Glutamatergic neuron (in vitro differentiated cells): ENCODE measurements at places on chromosomes 3 and 15. TPM values are rescaled to one million over a fixed set of nuclear protein-coding genes. Genes with fewer than 3 reads are reported as not detected.

DNA sequence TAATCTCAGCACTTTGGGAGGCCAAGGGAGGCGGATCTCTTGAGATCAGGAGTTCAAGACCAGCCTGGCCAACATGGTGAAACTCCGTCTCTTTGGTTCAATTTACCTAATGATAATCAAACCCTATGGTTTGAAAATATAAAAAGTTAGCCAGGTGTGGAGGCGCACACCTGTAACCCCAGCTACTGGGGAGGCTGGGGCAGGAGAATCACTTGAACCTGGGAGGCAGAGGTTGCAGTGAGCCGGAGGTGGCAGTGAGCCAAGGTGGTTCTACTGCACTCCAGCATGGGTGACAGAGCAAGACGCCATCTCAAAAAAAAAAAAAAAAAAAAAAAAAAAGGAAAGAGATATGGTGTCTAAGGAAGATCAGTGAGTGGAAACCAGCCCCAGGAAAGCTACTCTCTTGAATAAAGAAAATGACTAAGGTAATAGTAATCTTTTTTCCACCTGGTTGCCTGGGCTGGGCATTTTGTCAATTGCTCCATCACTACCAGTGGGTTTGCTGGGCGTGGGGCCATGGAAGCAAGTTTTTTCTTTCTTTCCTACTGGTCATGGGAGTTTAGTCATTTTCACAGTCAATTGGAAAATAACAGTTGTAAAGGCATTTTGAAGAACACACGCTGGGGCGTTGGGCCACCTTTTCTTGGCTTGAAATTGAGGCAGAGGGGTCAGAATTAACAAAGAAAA lies 387.6 kb upstream of the RGMA start:
- DNase-seq: no peak

CLDN18 gene
- total RNA-seq: not detected

- DNase-seq: no peak
Measured at GRCh38 chr3:20739814-20740213, 553.8 kb upstream of the SGO1 start.

GRCh38 chr3:196272826-196273225 lies 14.7 kb downstream of the PCYT1A start:
- no peak for DNase-seq

HYAL1 gene
- 0.96 TPM for total RNA-seq

DNA sequence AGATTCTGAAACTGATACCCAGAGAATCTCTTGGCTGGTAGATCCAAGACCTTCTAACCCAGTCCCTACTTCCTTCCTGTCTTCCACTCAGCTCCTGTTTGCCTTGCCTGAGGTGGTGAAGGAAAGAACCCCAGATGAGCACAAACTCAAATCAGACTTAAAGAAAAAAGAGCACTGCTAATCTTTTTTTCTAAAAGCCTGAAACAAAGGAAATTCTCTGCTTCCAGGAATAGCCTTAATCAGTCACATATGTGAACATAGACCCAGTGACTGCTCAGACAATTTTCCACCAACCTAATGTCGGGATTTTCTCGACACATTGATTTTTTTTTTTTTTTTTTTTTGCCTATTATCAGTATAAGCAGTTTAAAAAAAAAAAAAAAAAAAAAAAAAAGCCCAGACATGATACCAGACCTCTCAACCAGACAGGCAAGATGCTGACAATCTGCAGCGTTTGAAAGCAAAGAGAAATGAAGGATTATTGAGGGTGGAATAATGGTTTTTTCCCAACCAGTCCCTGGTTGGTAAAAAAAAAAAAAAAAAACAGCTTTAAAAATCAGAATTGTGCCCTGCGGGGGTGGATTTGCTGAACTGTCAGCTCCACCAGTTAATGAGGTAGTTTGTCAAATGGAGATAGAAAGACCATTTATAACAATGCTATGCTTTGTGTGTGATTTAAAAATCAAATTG lies 256.8 kb upstream of the RARB start:
- peak; percentile 17 for DNase-seq

DNA sequence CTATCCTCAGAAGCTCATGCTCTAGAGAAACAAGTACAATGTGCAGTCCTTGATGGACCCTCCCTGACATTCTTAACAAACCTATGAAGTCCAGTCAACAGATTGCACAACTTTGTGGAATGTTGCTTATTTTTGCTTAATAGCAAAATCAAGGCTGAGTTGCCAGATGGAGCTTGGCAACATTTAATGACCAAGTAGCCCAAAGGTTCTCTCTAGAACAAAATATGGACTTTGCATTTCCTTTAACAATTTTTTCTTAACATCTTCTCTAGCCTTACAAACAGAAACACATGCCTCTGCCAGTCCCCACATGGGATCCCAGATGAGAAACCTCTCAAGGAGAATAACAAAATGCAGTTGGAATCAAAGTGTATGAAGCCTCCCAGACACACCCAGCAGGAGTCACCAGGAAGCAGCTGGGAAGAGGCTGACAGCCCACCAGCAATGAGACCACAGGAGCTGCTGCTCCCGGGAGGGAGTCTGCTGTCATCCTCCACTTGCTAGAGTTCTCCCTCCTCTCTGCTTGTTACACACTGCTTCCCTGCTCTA lies 422.5 kb upstream of the CDIN1 start:
- DNase-seq: peak; percentile 27

STAB1 gene
- 6.3 TPM for total RNA-seq

STRIT1 gene
- not detected for total RNA-seq

DNA sequence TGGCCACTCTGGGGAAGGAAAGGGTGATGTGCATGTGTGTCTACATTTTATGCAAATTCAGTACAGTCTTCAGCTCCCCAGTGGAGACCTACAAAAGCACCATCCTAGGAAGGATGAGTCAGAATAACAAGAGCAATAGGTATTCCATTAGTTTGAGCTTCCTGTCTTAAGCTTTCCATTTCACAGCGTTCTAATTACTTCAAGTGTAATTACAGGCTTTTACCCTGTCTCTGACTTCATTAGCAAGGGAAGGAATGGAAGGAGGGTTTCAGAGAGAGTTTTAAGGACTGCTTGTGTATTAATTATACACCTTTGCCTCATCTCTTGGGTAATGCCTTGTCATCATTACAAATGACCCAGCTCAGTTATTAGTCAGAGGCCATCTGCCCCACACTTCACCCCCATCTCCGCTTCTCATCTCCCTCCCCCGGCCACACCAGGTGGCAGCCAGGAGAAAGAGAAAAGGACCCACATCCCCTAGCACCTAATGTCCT lies 202.8 kb upstream of the MRPL3 start:
- DNase-seq: peak; percentile 44

- DNase-seq: no peak
Measured at GRCh38 chr3:16186086-16186485, 11.6 kb downstream of the GALNT15 start.

GRCh38 chr3:177026505-177027277 lies 170.6 kb downstream of the TBL1XR1 start:
- no peak for DNase-seq

LMOD3 gene
- not detected for total RNA-seq
